ENCODE measurements at places on chromosomes 5 and 9.

- H3K4me1 ChIP-seq = no peaks in the 10 kb centered on the region
- peaks cover 3% of the 10 kb centered on the region for H3K27me3 ChIP-seq
- no peak overlapping the region for H3K4me3 ChIP-seq
- H3K36me3 ChIP-seq = no peaks in the 10 kb centered on the region
- no peak overlapping the region for H3K27ac ChIP-seq
Measured at GRCh38 chr9:105912863-105913516, 218.6 kb downstream of the TMEM38B start.

DNA sequence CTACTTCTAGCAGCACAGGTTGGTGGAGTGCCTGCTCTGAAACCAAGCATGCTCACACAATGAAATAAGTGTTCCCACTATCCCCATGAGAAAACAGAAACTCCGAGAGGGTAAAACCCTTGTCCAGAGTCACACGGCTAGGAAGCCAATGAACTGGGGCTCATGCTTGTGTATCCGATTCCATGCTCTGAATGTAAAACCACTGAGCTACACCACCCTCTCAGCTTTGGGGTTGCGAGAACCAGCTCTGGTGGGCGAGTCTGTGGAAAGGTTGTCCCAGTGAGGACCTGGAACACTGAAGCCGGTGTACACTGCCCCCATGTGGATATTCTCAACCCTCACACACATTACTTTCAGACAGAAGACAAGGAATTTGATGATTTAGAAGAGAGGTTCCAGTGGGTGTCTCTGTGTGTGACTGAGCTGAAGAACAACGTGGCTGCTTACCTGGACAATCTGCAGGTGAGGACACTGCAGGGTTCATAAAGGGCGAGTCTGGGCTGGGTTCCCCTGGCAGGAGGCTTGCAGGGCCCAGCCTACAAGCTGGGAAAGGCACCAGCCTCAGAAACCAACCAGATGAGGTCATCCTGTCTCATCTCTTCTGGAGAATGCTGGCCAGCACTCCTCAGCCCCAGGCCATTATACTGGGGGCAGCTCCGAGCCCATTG lies 37.4 kb downstream of the ARHGEF37 start:
- H3K4me3 ChIP-seq = no peak overlapping the region
- no peak overlapping the region for H3K27ac ChIP-seq
- no peaks in the 10 kb centered on the region for H3K36me3 ChIP-seq

DNA sequence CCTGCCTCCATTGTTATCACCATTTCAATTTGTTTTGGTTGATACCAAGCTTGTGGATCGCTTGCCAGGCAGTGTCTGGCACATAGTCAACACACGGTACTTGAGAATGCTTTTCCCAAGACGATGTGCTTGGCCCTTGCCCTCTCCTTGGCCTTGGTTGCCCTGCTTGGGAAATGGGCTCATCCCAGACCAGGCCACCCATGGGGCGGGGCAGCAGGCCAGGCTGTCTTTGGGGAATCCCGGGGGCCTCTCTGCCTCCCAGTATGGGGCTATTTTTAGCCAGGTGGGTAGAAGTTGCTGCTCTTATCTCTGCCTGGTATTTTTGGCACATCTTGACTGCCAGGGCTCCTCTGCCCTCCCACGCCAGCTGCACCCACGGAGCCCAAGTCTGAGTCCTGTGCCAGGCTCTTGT lies 49.9 kb downstream of the LMX1B start:
- no peaks in the 10 kb centered on the region for H3K4me1 ChIP-seq
- H3K36me3 ChIP-seq = no peaks in the 10 kb centered on the region
- no peak overlapping the region for H3K27ac ChIP-seq
- no peak for DNase-seq
- H3K27me3 ChIP-seq = peaks cover 36% of the 10 kb centered on the region
- no peak overlapping the region for H3K4me3 ChIP-seq

DNA sequence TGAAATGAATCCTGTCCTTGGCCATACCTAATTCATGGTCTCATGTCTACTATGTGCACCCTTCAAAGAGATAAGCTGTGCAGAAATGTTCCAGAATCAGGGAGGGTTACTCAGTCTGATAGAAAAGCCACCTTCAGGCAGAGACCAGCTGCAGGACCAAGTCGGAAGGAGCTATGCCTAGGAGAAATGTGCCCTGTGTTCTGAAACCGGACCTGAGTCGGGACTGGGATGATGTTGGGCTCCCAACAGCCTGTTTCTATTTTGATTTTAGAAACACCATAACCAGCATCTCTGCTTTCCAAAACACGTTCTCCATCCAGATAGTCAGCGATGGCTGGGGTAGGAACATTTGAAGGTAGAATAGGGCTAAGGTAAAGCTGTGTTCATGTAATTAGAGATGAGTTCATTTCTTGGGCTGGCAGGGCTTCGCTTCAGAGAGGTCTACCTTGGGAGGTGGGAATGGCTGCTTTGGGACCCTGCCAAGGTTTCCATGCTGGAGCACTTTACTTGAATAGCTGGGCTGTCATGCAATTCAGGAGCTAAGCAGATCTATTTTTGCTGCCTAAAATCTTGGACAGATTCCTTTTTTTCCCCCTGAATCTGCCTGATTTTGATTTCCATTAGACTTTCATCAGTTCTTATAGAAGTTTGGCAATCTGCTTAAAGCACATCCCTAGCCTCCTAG lies 2.8 kb downstream of the ADCY2 start:
- H3K36me3 ChIP-seq = no peaks in the 10 kb centered on the region
- no peak for DNase-seq
- no peak overlapping the region for H3K4me3 ChIP-seq

DNA sequence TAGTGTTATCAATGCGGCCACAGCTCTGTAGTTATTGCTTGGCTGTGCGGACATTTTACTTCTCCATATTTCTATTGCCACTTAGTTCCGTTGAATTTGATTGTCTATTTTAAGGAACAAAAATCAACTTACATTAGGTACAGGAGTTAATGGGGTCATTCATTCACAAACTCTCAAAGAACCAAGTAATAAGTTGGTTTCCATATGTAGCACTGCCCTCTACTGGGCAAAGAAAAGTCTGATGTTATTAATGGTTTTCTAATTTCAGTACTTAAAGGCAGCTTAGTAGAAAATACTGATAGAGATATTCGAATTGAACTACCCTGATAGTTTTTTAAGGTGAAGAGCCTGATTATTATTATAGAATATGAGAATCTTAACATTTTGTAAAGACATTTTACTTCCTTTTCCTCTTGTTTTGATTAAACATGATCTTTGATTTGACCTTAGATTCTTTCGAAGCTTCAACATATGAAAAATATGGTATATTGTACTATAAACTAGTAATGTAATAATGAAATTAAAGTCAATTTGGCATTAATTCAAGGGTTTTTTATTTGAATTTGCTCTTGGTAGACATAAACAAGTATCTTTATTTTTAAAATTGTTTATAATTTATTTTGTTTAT lies 119.5 kb upstream of the CTNND2 start:
- no peaks in the 10 kb centered on the region for H3K27me3 ChIP-seq
- no peak overlapping the region for H3K27ac ChIP-seq
- no peak for DNase-seq

GRCh38 chr5:76804266-76804665 lies 14.6 kb upstream of the F2RL1 start:
- H3K4me3 ChIP-seq = no peak overlapping the region
- no peaks in the 10 kb centered on the region for H3K27me3 ChIP-seq
- no peak overlapping the region for H3K27ac ChIP-seq

GRCh38 chr5:158373608-158374395 lies 514.9 kb upstream of the CLINT1 start:
- H3K4me3 ChIP-seq = no peak overlapping the region
- peaks cover 2% of the 10 kb centered on the region for H3K36me3 ChIP-seq
- no peaks in the 10 kb centered on the region for H3K4me1 ChIP-seq
- H3K27ac ChIP-seq = no peak overlapping the region

- DNase-seq = no peak
- peaks cover 12% of the 10 kb centered on the region for H3K27me3 ChIP-seq
- H3K4me3 ChIP-seq = no peak overlapping the region
- H3K36me3 ChIP-seq = no peaks in the 10 kb centered on the region
Measured at GRCh38 chr5:172407241-172407691, 47.1 kb downstream of the SH3PXD2B start.

DNA sequence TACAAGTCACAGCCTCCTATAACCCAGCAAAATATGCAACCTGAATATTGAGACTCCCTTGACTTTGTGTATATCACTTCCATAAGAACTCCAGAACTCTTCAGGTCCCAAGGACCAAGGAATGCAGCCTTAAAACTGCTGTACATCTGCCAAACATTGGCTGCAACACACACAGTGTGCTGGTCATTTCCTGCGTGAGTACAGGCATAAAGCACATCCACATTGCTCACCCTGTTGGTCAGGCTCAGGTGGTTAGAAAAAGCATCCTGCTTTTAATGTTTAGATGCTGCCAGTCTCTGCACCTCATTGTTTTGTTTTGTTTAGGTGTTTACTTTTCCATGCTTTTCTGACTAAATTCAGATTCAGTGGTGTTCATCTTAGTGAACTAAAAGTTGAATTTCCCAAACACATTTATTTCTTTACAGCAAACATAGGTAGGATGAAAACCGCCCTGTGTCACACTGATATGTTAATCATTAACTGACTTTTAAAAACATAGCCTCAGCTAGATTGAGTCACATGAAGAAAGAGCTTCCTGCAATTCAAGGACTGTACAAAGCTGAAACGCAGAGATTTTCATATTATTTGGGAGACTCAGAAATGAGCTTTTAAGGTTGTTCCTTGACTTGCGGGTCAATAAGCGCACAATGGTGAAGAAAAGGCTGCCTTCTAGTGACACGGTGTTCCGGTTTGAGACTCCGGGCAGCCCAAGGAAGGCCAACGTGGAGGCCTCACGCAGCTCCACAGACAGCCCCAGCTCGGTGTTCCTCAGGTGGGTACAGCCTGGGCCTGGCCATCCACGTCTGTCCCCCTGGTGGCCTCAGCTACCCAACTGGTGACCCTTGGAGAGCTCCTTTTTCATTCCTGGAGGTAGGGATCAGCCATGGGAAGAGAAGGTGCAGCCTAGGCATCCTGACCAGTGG lies 52.2 kb upstream of the GRAMD2B start:
- no peak overlapping the region for H3K4me3 ChIP-seq
- H3K36me3 ChIP-seq = no peaks in the 10 kb centered on the region
- H3K27me3 ChIP-seq = no peaks in the 10 kb centered on the region
- no peak for DNase-seq

DNA sequence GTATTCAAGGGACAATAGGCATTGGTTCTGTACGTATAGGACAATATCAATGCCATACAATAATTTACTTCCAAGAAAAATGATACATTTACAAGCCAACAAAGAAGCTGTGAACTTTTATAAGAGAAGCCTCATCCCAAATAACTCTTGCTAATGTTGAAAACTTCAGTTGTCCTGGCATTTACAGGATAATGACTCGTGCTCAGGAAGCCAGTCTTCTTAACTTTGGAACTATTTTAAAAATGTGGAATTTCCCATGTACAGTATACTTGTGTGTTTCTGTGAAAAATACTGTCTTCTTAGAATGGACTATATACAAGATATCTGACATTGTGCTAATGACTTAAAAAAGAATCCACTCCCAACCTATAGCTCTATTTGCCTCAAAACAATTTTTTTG lies 1479.3 kb upstream of the CDH9 start:
- DNase-seq = no peak
- H3K4me1 ChIP-seq = no peaks in the 10 kb centered on the region
- no peak overlapping the region for H3K27ac ChIP-seq
- no peak overlapping the region for H3K4me3 ChIP-seq
- H3K27me3 ChIP-seq = no peaks in the 10 kb centered on the region

GRCh38 chr5:78751872-78752271 lies 103.3 kb upstream of the LHFPL2 start:
- no peaks in the 10 kb centered on the region for H3K36me3 ChIP-seq
- peaks cover 5% of the 10 kb centered on the region for H3K27me3 ChIP-seq
- no peak for DNase-seq
- H3K27ac ChIP-seq = no peak overlapping the region

GRCh38 chr5:122392824-122393223 lies 80.8 kb downstream of the SNCAIP start:
- H3K4me3 ChIP-seq = no peak overlapping the region
- H3K27ac ChIP-seq = no peak overlapping the region
- peaks cover 8% of the 10 kb centered on the region for H3K27me3 ChIP-seq

DNA sequence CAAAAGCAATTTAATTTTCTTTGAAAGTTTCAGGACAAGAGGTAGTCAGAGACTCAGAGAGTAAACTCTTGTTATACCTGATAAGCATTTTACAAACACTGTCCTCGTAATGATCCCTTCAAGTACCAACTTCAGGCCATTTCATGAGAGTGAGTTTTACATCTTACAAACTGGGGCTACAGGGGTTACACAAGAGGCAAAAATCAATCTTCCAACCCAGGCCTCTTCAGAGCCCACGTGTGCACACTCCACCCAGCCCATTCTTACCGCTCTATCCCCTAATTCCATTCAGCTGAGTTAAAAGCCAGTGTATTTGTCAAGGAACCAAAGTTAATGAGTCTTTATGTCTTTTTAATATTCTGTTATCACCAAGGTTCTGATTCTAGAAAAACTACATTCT lies 46.5 kb downstream of the PSMB7 start:
- H3K27ac ChIP-seq = peak overlapping the region; percentile 3
- DNase-seq = no peak
- peaks cover 59% of the 10 kb centered on the region for H3K4me1 ChIP-seq
- H3K27me3 ChIP-seq = no peaks in the 10 kb centered on the region
- H3K4me3 ChIP-seq = no peak overlapping the region
- H3K36me3 ChIP-seq = peaks cover 20% of the 10 kb centered on the region

GRCh38 chr9:91181541-91181940 lies 180.2 kb downstream of the AUH start:
- no peak for DNase-seq
- no peaks in the 10 kb centered on the region for H3K27me3 ChIP-seq
- H3K4me3 ChIP-seq = no peak overlapping the region
- no peak overlapping the region for H3K27ac ChIP-seq
- H3K4me1 ChIP-seq = peaks cover 21% of the 10 kb centered on the region

GRCh38 chr5:78514427-78515330 lies 133.9 kb downstream of the LHFPL2 start:
- peaks cover 2% of the 10 kb centered on the region for H3K4me1 ChIP-seq
- H3K4me3 ChIP-seq = no peak overlapping the region
- H3K27ac ChIP-seq = no peak overlapping the region
- H3K36me3 ChIP-seq = no peaks in the 10 kb centered on the region
- peaks cover 44% of the 10 kb centered on the region for H3K27me3 ChIP-seq

GRCh38 chr9:73038613-73039012 lies 85.8 kb upstream of the ALDH1A1 start:
- no peaks in the 10 kb centered on the region for H3K4me1 ChIP-seq
- H3K4me3 ChIP-seq = no peak overlapping the region
- DNase-seq = no peak

- no peak overlapping the region for H3K27ac ChIP-seq
- no peaks in the 10 kb centered on the region for H3K36me3 ChIP-seq
- DNase-seq = no peak
Measured at GRCh38 chr5:89283728-89284493, 400.9 kb upstream of the MEF2C start.

- H3K27ac ChIP-seq = no peak overlapping the region
- no peaks in the 10 kb centered on the region for H3K4me1 ChIP-seq
- no peak overlapping the region for H3K4me3 ChIP-seq
Measured at GRCh38 chr5:133552925-133553525, 59.3 kb downstream of the FSTL4 start.

All from activated naive CD8-positive, alpha-beta T cell treated with anti-CD3 and anti-CD28 coated beads for 36 hours (primary cell).